Tongue (tissue), 3 donors: ENCODE measurements at places on chromosomes 6 and 20. TPM values are rescaled to one million over a fixed set of nuclear protein-coding genes. Genes with fewer than 3 reads are reported as not detected.

The PPIL6 gene
- total RNA-seq, result 10.9 TPM

The DEFB132 gene
- not detected for total RNA-seq

The F13A1 gene
- 26.0 TPM for total RNA-seq

The C4A gene
- total RNA-seq, result 32.6 TPM

DNA sequence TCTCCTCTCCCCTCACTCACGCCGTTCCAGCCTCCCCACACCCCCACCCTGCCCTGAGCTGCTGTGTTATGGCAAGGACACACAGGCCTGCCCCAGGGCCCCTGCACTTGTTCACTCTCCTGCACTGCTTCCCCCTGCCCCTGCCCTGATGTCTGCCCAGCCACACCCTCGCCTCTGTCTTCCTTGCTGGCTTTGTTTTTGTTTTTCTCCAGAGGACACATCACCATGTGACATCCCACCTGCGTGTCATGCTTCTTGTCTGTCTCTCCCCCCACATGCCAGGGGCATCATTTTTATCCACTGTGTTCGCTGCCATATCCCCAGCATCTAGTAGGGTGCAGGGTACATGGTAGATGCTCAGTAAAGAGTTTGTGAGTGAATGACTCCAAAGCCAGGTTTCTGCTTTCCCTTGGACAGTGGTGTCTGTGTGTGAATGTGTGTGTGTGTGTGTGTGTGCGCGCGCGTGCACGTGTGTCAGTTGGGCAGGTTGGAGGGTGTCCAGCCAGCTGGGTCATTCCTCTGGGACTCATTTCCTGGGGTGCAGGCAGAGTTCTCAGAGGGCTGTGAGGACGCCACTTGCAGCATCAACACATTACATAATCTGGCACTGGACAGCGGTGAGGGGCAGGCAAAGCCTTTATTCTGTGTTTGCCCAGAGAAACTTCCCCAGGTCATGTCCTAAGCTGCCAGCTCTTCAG is 60.6 kb downstream of the STK35 start:
- no peak for DNase-seq
